Fibroblast of the aortic adventitia (primary cell): ENCODE measurements at places on chromosomes 1 and 21. TPM values are rescaled to one million over a fixed set of nuclear protein-coding genes. Genes with fewer than 3 reads are reported as not detected.

Gene PRAMEF8
- total RNA-seq, result not detected in 2 replicates

Gene HP1BP3
- 215 and 395 TPM in 2 replicates for total RNA-seq

Gene PIGK
- total RNA-seq, result 20.0 and 34.3 TPM in 2 replicates

Gene CHAF1B
- total RNA-seq, result 0.49 and 7.8 TPM in 2 replicates

Gene PGLYRP4
- total RNA-seq, result not detected in 2 replicates

Gene ZBTB17
- 13.8 and 21.7 TPM in 2 replicates for total RNA-seq

Gene CLEC20A
- total RNA-seq, result not detected in 2 replicates

Gene RNU1-2
- under 0.01 and 2,882 TPM in 2 replicates for total RNA-seq
